Stimulated activated CD4-positive, alpha-beta T cell treated with anti-CD3 and anti-CD28 coated beads, Interleukin-15, amount 100 ng/mL, for 1 hour (primary cell): ENCODE measurements at places on chromosomes 11 and 22.

DNA sequence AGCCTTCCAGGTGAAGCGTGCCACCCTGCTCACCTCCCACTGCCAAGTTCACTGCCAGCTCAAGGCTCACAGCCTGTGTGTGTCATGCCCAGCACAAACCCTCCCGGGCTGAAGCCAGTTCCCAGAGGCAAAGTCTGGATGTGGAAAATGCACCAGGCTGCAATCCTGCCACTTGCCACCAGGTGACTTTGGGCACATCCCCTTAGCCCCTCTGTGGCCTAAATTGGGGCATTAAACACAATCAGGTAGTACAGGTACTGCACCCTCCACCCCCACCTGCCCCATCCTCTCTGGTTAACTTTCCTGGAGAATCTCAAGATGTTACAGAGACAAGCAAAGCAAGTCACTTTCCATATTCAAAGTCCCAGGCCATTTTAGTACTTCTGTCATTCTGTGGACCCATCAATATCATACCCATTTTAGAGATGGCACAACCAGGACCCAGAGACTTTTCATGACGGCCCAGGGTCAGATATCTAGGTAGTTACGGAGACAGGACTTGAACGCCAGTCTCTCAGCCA is 1.8 kb upstream of the RASD2 start:
- DNase-seq, result no peak

DNA sequence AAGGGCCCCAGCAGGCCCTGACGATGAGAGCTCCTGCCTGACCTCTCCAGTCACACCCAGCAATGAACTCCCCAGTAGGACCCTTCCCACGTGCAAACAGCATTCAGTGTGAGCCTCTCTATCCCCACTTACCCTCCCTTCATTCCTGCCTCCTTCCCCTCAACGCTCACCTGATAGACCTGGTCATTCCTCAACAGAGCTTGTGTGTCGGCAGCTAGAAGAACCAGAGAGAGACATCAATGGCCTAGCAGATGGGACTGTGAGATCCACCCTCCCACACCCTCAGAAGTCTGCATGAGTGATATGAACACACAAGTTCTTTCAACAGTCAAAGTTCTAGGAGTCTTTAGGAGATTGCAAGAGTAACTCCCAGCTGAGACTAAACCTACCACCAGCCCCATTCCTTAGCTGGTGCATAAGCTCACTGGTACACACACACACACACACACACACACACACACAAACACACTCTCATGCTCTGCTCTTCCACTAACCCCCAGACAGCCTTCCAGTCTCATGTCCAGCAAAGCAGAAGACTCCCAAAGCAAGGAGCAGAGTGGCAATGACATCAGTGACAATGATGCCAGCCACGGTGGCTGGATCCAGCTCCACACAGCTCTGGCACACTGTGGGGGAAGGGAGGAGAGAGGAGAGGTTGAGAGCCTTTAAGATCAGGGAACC is 3.1 kb downstream of the CD3D start:
- no peak for DNase-seq

DNA sequence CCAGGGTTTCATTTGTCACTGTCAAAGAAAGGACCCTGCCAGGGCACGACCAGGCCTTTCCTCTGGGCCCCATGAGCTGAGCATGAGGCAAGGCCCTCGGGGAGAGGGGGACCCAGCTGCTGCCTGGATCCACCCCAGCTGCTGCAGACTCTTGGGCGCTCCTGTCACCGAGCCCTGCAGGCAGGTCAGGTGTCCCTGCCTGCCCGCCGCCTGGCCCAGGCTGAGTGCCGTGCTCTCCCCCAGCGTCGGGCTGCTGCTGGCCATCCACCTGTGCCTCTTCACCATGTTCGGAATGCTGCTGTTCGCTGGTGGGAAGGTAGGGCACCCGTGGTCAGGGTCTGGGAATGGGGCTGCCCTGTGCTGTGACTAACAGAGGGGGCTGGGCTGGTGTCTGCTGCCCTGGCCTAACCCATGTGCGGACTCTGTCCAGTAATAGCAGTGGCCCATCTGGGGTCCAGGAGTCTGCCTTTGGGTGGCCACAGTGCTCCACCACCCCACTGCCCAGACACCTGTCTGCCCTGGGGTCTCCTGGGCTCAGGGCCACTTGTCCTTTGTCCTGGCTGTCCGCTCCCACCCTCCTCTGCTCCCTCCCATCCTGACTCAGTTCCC is 15.0 kb downstream of the TPCN2 start:
- no peak for DNase-seq

- DNase-seq, result no peak
Measured at GRCh38 chr11:128898580-128899344, 7.6 kb downstream of the KCNJ5 start.

GRCh38 chr11:112300094-112300786 is 39.6 kb upstream of the PLET1 start:
- DNase-seq, result no peak

- no peak for DNase-seq
Measured at GRCh38 chr11:62542111-62542745, 4.4 kb downstream of the AHNAK start.

DNA sequence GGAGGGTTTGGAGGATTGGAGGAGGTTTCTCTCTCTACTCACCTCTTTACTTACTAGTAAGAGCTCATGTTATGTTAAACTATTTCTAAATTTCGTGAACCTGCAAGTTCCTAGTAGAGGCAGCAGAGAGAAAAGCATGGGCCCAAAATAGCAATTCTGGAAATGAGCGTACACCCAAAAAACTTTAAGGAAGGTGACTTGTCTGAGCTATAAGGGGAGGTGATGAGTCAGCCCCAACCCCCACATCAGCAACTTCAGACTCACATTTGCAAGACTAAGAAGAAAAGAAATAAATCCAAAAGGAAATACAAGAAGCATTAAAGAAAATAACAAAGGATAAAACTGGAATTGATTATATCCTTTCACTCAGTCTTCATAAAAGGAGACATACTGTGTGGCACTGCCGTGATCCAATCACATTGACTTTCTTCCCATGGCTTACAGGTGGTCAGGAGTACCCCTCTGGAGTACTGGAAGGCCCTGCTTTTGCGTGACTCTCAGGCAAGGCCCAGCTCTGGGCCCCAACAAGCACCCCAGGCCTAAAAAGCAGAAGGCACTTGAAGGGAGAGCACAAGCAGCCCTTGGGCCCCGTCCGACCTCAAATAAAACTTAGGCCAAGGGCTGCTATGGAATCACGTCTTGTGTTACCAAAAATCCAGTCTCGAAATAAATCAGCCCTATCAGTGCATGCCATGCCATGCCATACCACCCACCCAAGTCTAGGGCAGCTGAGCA is 14.3 kb downstream of the PACSIN2 start:
- DNase-seq, result no peak

GRCh38 chr11:130448039-130448415 is 418 bp upstream of the ADAMTS15 start:
- no peak for DNase-seq

- no peak for DNase-seq
Measured at GRCh38 chr11:27248576-27249509, 114.2 kb downstream of the CCDC34 start.

- DNase-seq, result no peak
Measured at GRCh38 chr11:76654298-76654851, 16.2 kb downstream of the LRRC32 start.

- no peak for DNase-seq
Measured at GRCh38 chr22:44158816-44159215, 21.9 kb upstream of the PARVG start.

DNA sequence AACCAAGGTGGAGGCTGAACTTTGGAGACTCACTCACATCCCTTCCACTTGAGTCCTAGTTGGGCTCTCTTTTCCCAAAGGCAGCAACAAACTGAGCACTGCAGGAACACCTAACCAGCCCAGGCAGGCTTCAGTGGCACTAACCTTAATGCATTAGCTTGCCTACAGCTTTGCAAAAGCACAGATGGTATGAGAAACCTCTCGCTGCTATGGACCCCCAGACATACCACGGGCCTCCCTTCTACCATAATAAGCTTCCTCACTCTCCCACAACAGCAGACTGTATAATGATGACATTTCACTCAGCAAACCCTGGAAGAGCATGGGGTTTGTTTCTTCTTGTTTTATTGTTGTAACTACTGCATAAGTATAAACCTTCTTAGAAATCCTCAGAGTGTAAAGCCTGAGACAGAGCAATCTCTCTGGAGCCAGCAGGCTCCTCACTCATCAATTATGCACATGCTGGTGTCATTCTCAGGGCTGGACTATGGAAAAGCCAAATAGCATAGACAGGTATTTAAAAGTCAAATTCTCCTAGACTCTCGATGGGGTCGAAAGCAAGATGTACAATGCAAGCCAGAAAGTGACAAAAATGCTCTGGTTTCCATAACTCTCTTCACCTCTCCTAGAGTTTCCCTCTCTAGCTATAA is 167.6 kb downstream of the NXPE2 start:
- DNase-seq, result no peak

GRCh38 chr11:125960771-125961170 is 14.9 kb downstream of the VSIG10L2 start:
- DNase-seq, result no peak

DNA sequence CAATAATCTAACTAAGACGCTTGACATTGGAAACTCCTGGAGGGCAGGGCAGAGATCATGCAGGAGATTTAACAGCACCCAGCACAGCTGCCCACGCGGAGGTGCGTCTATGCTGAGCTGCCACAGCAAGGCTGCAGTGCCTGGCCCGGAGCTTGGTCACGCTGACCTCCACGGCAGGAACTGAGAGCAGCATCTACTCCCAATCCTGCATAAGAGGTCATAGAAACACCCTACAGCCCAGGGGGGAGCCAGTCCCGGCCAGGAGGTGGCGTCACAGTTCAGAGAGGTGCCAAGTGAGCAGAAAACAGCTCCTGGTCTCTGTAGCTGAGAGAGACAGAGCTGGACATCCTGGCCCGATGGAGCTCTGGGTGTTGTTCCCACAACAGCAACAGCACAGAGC is 121.1 kb upstream of the TMEM45B start:
- DNase-seq, result no peak

- DNase-seq, result no peak
Measured at GRCh38 chr11:75894036-75894585, 79.1 kb downstream of the UVRAG start.

GRCh38 chr11:92224407-92225124 is at the start of gene FAT3:
Gene FAT3 (plus strand): TSS chr11:92224818. CDS start chr11:92352113, 127,295 bp downstream.
- no peak for DNase-seq

GRCh38 chr11:125174686-125175085 is 10.1 kb downstream of the PKNOX2 start:
- no peak for DNase-seq

DNA sequence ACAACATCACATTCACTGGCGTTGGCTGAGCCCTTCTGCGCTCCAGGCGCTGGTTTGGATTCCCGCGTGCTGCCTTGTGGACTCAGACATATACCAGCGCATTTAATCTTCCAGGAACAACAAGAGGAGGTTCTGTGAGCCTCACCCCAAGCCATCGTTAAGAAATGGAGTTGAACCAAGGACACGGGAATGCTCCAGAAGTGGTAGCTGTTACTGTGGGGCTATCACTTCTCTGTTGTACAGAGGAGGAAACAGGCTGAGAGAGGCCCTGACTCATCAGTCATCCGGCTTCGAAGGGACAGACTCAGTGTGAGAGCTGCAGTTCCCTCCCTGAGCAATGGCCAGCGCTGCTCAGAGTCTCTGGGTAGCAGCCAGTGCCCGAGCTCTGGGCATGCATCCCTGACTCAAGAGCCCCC is 291.3 kb downstream of the TBC1D22A start:
- no peak for DNase-seq

GRCh38 chr11:126611438-126611837 is 256.0 kb downstream of the ST3GAL4 start:
- DNase-seq, result no peak

- no peak for DNase-seq
Measured at GRCh38 chr11:77270921-77271320, 30.6 kb downstream of the GDPD4 start.

- no peak for DNase-seq
Measured at GRCh38 chr11:76693806-76694205, 23.3 kb upstream of the LRRC32 start.

DNA sequence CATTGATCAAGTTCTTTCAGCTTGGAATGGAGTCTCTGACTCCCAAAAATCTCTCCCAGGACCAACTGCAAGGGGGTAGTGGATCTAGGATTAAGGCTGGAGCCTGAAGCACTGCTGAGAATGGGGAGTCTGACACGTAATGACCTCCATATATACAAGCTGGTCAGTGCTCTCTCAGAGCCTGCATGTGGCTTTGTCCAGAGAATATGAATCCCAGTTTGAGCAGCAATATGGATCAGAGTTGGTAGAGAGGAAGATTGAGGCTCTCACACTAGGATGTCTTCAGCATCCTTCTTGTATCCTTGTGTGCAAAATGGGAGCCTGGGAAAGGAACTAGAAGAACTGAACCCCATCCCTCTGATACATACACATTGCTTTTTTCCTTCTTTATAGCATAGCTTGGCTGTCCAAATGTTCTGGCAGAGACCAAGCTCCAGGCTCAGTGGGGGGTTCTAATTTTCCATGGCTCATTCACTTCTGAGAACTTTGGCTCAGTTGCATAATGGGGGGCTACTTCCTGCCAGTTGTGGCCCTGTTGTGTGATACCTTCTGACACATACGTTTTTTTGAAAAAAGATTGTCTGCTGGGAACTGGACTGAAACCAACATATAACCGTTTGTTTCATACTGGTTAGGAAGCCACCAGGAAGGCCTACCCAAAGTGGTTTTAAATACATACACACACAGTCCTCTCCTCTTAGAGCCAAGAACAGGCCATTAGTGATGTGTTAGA is 138.2 kb downstream of the ETS1 start:
- DNase-seq, result no peak

DNA sequence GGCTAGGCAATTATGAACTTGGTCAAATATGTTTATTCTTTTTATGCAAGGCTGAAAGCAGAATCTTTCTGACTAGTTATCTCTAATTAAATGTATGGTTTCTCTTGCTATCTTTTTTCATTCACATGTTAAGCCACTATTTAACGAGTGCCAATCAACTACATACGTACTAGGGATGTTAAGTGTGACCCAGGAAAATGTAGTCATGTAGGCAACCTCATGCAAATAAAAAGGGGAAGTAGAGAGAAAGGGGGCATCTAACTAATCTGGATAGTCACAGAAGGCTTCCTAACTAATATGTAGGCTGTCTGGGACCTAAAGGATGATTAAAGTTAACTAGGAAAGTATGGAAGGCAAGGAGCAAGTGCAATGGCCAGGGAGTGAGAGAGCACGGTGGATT is 23.5 kb downstream of the TBRG1 start:
- DNase-seq, result no peak

DNA sequence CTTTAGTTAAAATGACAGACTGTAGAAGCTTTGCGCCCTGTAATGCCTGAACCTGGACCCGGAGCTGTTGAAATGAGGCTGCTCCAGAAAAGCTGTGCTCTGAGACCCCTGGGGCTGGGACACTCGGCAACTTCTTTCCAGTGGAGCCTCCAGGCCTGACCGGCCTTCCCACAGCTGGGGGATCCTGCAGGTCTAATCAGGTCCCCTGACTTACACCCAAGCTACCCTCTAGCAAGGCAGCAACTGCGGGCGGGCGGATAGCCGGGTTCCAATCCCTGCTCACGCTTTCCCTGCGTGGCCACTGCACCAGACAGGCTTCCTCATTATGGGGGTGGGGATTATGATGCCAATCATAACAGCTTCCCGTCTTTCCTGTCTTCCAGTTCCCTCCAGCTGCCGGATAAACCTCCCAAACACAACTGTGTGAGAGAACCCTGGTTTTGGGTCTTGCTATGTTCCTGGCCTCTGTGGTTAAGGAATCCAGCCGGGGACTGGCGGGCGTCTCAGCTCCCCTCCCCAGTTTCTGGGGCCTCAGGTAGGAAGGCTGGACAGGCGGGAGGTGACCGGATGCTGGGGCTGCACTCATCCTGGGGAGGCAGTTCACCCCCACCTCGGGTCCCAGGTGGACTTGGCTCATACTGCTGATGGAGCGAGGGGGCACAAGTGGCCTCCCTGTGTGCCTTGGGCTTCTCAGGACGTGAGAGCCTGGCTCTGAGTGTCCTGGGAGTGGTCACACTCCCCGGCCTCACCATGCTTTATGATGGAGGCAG is 38.6 kb downstream of the PARVG start:
- no peak for DNase-seq
